Neuronal stem cell (in vitro differentiated cells): ENCODE measurements at places on chromosomes 7 and 10.

GRCh38 chr7:158802535-158803366 is 26.6 kb downstream of the ESYT2 start:
- DNase-seq, result no peak

DNA sequence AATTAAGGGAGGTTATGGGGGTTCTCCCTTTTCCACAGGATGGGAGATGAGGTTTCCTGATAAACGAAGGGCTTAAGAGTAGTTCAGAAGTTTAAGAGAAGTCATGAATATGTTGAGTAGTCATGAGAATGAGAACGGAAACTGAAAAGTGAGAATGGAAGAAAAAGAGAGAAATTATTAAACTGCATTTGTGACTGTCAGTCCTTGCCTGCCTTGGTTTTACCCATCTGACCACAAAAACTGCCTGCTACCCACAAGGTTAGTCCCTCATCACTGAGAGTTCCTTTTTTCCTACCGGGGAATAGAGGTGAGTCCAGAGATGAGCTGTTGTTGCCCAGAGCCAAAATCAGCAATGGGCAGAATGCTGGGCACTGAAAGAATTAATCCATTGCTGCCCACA is 174.1 kb upstream of the BET1 start:
- no peak for DNase-seq

GRCh38 chr10:7846591-7846990 is 28.3 kb downstream of the TAF3 start:
- DNase-seq, result no peak

- DNase-seq, result no peak
Measured at GRCh38 chr7:44307905-44308595, 17.3 kb downstream of the CAMK2B start.

DNA sequence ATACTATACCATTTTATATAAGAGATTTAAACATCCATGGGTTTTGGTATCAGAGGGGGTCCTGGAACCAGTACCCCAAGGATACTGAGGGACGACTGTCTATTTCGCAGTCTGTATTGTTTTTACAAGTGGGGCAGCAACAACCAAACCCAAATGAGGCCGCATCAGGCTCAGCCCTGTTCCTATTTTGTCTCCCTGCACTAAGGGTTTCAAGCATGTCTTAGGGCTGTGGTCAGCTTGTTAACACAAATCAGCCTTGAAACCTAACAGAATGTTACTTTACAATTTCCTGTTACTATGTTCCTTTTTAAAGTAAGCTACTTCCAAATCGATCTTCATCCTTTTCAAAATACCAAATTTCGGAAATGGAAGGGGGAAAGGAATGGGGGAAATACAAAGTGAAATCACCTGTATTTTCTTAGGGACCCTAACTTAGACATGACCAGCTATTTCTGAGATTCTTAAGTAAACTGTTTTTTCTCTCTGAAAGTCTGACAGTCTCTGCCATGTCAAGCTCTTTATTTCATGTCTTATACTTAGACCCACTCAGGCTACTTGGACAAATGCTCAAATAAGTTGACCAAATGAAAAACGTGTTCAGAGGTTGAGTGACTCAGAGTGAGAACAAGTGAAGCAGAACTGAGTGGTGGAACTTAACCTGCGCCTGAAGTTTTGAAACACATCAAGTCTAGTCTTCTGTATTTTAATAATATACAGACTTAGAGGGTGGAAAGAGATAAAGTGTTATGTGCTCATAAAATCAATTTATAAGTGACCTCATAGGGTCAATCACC is 75.8 kb downstream of the C1GALT1 start:
- DNase-seq, result no peak

DNA sequence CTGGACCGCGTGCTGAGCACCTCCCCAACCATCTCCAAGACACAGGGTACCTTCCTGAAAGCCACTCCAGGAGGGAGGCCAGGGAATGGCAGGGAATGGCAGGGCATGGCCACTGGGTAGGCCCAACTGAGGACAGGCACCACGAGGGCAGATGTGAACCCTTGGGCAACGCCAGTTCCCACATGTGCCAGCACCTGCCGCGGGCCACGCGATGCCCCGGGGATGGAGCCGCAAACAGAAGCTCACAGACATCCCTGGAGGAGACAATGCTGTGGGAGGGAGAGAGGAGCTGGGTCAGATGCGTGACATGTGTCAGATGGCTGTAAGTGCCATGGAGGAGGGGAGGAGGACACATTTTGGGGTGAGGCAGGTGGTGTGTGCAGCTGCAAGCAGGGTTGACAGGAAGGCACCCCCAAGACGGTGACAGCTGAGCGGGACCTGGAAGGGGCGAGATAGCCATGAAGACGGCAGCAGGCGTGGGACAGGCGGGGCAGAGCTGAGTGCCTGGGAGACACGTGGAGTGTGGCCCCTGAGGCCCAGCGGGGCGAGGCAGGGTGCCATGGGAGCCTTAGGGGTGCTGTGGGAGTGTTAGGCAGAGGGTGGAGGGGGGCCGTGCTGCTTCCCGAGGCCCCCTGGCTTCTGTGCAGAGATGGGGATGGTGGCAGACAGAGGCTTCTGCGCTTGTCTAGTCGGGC is 27.7 kb downstream of the IQCE start:
- no peak for DNase-seq

DNA sequence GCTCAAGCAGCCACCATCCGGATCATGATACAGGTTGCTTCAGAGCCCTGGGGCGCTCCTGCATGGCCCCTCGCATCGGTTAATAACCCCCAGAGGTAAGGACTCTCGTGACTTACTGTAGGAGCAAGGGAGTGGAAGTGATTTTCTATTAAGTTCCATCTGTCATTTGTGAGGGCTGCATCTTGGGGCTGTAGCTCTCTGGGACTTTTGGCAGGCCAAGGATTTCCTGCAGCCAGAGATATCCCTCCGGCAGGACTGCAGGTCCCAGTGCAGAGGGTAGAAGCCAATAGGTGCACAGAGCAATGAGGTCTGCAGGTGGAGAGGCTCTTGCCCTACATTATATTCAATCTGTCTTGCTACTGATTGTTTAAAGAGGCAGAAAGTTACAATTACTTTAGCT is 356.8 kb upstream of the ADARB2 start:
- no peak for DNase-seq

DNA sequence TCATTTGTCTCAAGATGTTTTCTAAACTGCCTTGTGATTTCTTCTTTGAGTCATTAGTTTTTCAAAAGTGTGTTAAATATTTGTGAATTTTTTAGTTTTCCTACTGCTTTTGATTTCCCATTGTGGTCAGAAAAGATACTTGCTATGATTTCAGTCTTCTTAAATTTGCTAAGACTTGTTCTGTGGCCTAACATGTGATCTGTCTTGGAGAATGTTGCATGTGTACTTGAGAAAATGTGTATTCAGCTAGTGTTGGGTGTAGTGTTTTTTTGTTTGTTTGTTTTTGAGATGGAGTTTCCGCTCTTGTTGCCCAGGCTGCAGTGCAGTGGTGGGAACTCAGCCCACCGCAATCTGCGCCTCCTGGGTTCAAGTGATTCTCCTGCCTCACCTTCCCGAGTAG is 28.6 kb downstream of the BMPR1A start:
- DNase-seq, result no peak

DNA sequence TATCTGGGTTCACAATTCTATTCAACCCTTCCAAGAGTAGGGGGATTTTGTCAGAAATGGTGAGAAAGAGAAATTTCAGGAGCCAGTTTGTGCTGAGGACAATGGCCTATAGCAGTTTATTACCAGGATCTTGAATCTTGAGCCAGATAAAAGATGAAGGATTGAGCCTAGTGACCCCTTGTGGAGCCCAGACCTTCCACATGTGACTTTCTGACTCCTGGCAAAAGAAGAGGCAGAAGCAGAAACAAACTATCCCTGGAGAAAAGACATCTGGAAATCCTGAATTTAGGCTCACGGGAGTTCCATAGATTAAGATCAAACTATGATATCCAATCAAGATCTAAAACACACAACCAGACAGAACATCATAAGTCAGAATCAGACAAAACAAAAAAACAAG is 60.9 kb upstream of the CHRM2 start:
- DNase-seq, result no peak

DNA sequence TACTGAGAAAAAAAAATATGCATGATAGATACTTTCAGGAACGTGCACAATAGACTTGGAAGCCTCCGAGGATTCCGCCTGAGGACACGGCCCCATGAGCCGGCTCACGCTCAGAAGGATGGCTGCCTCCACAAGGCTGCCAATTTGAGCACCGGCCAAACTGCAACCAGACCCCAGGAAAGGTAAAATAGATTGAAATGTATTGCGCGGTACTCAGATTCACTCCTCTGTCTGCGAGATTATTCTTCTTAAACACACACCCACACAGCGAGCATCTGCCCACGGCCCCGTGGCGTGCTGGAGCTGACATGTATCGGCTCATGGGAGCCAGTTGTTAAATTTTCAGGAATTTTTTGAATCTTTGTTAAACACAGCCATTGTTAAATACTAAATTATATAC is 653.2 kb upstream of the MKI67 start:
- no peak for DNase-seq

DNA sequence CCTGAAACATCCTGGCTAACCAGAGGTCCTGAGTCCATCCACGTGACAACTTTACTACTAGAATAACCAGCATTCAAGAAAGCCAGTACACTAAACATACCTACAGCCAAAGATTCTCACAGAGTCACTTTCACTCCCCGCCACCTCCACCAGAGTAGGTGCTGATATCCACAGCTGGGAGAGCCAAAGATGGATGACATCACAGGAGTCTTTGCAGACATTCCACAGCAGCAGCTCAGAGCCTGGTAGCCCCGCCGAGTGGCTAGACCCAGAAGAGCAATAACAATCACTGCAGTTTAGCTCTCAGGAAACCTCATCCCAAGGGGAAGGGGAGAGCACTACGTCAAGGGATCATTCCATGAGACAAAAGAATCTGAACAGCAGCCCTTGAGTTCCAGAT is 13.5 kb upstream of the ADAM22 start:
- DNase-seq, result no peak

GRCh38 chr7:87231711-87232110 is 12.2 kb upstream of the TMEM243 start:
- DNase-seq, result no peak

DNA sequence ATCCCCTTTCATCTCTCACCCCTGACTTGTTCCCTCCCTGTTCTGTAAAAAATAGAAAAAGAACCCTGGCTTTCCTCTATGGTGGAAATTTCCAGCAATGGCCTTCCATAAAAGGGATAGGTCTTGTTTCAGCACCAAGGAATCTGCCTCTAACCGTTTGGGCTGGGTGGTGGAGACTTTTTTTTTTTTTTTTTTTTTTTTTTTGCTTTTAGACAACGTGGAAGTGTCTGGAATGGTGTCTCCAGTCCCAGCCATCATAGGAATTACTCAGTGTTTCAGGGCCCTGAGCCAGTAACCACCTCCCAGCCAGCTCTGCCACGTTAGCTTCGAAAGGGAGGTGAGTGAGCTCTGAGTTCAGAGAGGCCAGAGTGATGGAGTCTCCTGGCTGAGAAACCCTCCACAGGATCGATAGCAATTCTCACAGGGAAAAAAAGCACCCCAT is 97.3 kb upstream of the COL1A2 start:
- DNase-seq, result no peak

GRCh38 chr7:40099837-40100236 is 34.6 kb downstream of the MPLKIP start:
- no peak for DNase-seq

DNA sequence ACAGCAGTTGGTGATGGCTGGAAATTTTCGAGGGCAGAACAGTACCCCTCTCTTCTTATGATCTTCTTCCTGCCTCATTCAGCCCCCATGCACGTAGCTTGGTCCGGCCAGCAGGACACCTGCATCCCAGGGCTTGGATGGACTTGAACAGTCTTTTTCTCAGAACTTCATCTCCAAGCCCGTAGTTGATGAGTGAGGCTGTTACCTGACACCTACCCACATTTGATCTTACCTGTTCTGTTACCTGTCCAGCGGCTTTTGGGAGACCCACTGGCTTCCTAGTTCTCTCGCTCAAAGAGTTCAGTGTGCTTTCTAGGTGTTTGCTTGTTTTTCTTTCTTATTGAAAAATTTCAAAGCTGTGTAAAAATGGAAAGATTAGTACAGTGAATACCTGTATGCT is 212.2 kb downstream of the CUX1 start:
- no peak for DNase-seq

DNA sequence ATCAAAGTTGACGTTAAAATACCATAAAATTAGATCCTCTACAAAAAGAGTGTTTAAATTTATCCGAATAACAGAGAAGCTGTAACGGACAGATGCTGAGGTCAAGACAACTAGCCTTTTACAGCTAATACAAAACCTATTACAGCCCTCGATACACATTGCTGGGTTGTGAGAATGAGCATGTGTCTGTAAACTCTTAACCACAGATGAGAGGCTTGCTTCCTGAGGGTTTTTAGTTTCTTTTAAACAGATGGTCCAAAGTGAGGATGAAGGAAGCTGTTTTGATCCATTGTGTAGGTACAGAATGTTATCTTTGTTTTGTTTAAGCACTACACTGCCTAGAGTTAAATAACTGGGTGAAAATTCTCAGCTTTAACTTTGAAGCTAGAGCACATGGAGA is 578.2 kb downstream of the PARD3 start:
- no peak for DNase-seq

- no peak for DNase-seq
Measured at GRCh38 chr10:110223298-110223925, 16.0 kb downstream of the MXI1 start.

- no peak for DNase-seq
Measured at GRCh38 chr7:2969398-2970306, 74.0 kb downstream of the CARD11 start.

- DNase-seq, result no peak
Measured at GRCh38 chr10:86951184-86951761, 6.1 kb downstream of the MMRN2 start.

- DNase-seq, result no peak
Measured at GRCh38 chr10:12735843-12736462, 265.6 kb downstream of the CCDC3 start.

DNA sequence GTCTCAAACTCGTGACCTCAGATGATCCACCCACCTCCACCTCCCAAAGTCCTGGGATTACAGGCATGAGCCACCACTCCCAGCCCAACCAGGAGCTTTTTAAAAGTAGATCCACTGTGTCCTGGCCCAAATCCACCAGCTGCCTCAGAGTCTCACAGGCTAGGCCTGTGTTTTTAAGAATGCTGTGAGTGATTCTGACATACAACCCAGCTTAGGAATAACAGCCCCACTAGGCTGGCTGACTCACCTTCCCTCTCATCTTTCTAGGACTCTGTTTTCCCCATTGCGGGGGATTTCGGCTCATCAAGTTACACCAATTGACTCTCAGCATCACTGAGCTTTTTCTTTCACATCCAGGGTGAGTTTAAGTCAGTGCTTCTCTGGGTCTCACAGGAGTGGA is 207.6 kb downstream of the SKIDA1 start:
- no peak for DNase-seq

GRCh38 chr10:96500519-96500918 is 13.2 kb downstream of the TLL2 start:
- DNase-seq, result no peak

GRCh38 chr10:3765146-3765545 is 19.9 kb downstream of the KLF6 start:
- DNase-seq, result no peak

DNA sequence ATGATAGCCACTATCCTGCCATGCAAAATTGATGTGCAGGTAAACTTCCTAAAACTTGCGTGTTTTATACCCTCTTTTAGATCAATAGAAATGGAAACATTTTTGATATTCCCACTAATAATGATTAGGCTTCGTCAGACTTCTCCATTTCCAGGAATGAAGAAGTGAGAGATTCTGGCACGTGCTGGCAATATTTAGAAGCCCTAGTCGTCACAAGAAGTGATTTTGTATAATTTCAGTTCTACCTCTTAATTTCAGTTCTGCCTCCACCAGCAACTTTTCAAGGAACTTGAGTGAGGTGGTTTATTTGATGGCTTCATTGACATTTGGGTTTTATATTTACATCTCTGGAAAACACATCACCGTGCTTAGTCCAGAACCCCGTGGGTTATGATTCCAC is 61.9 kb downstream of the MRC1 start:
- DNase-seq, result no peak
